ENCODE measurements at places on chromosomes 4 and X. TPM values are rescaled to one million over a fixed set of nuclear protein-coding genes. Genes with fewer than 3 reads are reported as not detected.

Gene CITED1
- 0.81 TPM for total RNA-seq

Gene ARMCX2
- total RNA-seq = 0.06 TPM

Gene EXOC1
- total RNA-seq = 14.1 TPM

Gene CRMP1
- 3.6 TPM for total RNA-seq

Gene TMEM47
- 1.2 TPM for total RNA-seq

Gene TRAM1L1
- total RNA-seq = 0.45 TPM

Gene CORIN
- total RNA-seq = not detected

Gene MAGEB1
- not detected for total RNA-seq

Gene UGT2B10
- total RNA-seq = 0.15 TPM

Gene SSX3
- total RNA-seq = not detected

Gene CPE
- total RNA-seq = 2.3 TPM

Gene BMP3
- total RNA-seq = not detected

Gene FGB
- 23.2 TPM for total RNA-seq

Gene DMRTC1
- not detected for total RNA-seq

Gene CYTL1
- total RNA-seq = not detected

Gene CFAP99
- not detected for total RNA-seq

Gene SPANXA2
- total RNA-seq = not detected

Gene PRRG1
- total RNA-seq = 4.0 TPM

Gene P2RY8
- not detected for total RNA-seq

Gene H2BW2
- not detected for total RNA-seq

Gene FGF5
- total RNA-seq = 0.13 TPM

Gene HMX1
- 0.19 TPM for total RNA-seq

Gene MAP7D2
- 5.1 TPM for total RNA-seq

Gene TMEM144
- total RNA-seq = 3.1 TPM

Gene GPRASP2
- total RNA-seq = 5.4 TPM

Gene CT47B1
- not detected for total RNA-seq

Gene GAB3
- total RNA-seq = 0.67 TPM

Gene GNPDA2
- 7.9 TPM for total RNA-seq

Gene LEF1
- not detected for total RNA-seq

Gene BMX
- total RNA-seq = not detected

Gene PABPC1L2A
- total RNA-seq = not detected

Gene MAGEA4
- total RNA-seq = not detected

Gene FAM133A
- 0.93 TPM for total RNA-seq

Gene TLR1
- 0.25 TPM for total RNA-seq

Gene PDGFC
- total RNA-seq = 3.1 TPM

Gene GYG2
- total RNA-seq = 3.7 TPM

Gene POU3F4
- total RNA-seq = not detected

Gene GPR50
- total RNA-seq = 0.25 TPM

Gene MAOA
- 1.3 TPM for total RNA-seq

Gene MBTPS2
- total RNA-seq = 19.3 TPM
